ENCODE measurements at places on chromosomes 11 and 22. TPM values are rescaled to one million over a fixed set of nuclear protein-coding genes. Genes with fewer than 3 reads are reported as not detected.

- no peaks in the 10 kb centered on the region for H3K36me3 ChIP-seq
- DNase-seq: no peak
- no peak overlapping the region for H3K27ac ChIP-seq
- H3K27me3 ChIP-seq: no peaks in the 10 kb centered on the region
Measured at GRCh38 chr11:21412652-21413383, 743.4 kb downstream of the NELL1 start.

The RIMBP3B gene
- not detected for total RNA-seq

The TENM4 gene
- total RNA-seq: 0.21 TPM

DNA sequence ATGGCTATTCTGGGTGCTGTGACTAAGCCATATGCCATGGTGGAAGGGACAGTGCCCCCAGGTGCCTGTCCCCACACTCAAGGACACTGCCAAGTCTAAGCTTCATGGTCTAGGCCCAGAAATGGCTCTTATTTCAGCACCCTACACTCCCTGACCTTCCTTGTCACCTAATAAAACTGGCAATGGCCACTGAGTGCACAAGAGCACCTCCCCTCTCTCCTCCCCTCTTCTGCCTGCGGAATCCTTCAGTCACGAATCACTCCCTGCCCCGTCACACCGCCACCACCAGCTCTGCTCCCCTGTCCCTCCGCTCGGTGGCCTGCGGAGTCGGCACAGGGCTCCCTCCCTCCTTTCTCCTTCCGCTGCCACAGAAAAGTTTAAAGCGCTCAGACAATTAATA lies 19.0 kb upstream of the LMO1 start:
- no peak for DNase-seq
- no peak overlapping the region for H3K27ac ChIP-seq
- peaks cover 15% of the 10 kb centered on the region for H3K27me3 ChIP-seq
- no peak overlapping the region for H3K4me3 ChIP-seq
- no peaks in the 10 kb centered on the region for H3K4me1 ChIP-seq

The BCO2 gene
- total RNA-seq: 1.3 TPM
